ENCODE measurements at places on chromosomes 1 and 21. TPM values are rescaled to one million over a fixed set of nuclear protein-coding genes. Genes with fewer than 3 reads are reported as not detected.

LHX4 gene
- total RNA-seq: not detected

ARHGEF16 gene
- 10.6 TPM for total RNA-seq

PLA2G2C gene
- not detected for total RNA-seq

ETV3L gene
- total RNA-seq: not detected

DNA sequence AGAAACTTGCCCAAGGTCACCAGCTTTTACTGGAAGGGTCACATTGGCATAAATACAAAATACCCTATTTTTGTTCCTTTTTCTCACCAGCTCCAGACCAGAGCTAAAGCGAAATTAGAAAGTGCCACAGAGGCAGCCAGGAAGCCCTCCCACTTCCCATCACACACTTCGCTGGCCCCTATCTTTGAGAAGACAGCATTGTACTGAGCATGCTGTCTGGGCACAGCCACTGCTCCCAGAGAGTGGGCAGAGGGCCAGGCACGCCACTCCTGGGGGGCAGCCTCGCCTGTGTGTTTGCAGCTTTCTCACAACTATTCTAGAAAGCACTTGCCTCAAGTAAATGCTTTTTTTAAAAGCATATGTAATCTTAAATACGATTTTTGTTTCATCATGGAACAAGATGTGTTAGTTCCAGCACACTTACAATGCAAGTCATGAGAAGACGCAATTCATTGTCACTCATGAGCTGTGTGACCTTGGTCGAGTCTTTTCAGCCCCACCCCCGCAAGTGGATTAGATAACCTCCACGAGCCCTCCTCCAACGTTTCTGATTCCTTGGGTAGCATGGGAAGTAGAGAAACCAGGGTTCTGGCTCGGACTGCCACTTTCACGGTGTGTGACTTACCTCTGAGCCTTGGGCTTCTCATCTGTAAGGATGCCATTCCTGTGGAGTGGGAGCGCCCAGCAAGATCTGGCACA, 25.7 kb upstream of the EPHA8 start:
- DNase-seq: no peak

DNA sequence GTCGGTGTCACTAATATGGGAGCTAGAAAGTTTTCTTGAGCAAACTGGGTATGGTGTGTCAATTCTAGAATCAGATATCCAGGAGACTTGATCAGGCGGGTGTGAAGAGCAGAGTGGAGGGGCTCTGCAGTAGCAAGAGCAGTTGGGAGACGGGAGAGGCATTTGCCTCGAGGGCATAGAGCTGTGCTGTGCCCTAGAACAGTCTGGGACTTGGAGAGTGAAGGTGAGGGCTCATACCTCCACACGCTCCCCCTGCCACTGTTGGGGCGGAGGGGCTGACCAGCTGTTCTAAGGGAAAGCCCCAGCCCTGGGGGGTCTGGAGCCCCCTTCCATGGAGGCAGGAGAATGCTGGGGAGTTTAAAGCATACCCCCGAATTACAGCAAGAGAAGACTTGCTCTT, 33.8 kb downstream of the SIM2 start:
- no peak for DNase-seq

- no peak for DNase-seq
These were observed 47.2 kb upstream of the DNAH14 start for GRCh38 chr1:224882264-224882663.

DNA sequence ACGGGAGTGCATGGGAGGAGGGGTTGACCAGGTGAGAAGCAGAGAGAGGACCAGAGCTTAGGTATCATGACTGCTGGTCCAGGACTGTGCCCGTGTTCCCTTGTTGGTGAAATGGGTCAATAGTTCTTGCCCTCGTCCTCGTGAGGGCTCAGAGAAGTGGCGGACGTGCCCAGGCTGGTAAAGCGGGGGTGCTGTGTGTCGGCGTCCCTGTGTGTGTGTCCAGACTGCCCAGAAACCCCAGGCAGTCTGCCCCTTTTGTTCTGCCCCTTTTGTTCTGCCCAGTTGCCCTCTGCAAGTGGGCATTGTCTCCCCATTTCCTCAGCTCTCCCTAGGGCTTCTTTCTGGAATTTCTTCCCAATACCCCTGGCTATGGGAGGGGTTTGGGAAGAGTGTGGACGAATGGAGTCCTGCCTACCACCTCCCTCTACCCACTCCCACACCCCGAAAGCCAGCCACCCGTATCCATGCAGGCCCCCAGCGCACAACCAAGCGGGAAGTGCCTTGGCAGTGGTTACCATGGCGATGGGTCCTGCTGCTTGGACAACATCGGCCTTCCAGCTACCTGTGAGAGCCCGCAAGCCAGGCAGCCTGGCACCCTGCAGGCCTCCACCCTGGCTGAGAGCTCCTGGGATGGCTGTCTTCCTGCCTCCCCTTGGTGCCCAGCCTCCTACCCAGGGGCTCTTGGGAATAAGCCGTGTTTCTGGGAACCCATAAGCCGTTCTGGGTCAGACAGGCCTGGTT, 34.7 kb downstream of the ACOT11 start:
- DNase-seq: no peak

- no peak for DNase-seq
These were observed 7.0 kb downstream of the TCEA3 start for GRCh38 chr1:23417570-23417969.

DNA sequence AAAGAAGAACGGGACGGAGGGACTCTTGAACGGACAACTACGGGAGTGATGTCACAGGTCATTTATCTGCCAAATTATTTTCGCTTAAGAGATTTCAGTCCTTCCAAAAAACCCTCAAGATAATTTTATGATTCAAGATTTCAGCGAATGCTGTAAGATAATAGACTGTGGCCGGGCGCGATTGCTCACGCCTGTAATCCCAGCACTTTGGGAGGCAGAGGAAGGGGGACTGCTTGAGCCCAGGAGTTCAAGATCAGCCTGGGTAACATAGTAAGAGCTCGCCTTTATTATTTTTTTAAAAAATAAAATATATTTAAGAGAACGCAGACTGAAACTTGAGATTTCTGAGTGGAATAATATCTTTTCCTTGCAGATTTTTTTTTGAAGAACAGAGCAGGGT, 609 bp downstream of the RWDD2B start:
- no peak for DNase-seq

- DNase-seq: no peak
These were observed 2.9 kb upstream of the GPR25 start for GRCh38 chr1:200869753-200870391.

DNA sequence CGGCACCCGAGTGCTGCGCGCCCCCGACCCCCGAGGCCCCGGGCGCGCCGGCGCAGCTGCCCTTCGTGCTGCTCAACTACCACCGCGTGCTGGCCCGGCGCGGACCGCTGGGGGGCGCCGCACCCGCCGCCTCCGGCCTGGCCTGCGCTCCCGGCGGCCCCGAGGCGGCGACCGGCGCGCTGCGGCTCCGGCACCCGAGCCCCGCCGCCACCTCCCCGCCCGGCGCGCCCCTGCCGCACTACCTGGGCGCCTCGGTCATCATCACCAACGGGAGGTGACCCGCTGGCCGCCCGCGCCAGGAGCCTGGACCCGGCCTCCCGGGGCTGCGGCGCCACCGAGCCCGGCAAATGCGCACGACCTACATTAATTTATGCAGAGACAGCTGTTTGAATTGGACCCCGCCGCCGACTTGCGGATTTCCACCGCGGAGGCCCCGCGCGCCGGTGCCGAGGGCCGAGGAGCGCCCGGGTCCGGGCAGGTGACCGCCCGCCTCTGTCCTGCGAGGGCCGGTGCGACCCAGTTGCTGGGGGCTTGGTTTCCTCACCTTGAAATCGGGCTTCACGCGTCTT, 49.0 kb downstream of the SIM2 start:
- DNase-seq: no peak

DNA sequence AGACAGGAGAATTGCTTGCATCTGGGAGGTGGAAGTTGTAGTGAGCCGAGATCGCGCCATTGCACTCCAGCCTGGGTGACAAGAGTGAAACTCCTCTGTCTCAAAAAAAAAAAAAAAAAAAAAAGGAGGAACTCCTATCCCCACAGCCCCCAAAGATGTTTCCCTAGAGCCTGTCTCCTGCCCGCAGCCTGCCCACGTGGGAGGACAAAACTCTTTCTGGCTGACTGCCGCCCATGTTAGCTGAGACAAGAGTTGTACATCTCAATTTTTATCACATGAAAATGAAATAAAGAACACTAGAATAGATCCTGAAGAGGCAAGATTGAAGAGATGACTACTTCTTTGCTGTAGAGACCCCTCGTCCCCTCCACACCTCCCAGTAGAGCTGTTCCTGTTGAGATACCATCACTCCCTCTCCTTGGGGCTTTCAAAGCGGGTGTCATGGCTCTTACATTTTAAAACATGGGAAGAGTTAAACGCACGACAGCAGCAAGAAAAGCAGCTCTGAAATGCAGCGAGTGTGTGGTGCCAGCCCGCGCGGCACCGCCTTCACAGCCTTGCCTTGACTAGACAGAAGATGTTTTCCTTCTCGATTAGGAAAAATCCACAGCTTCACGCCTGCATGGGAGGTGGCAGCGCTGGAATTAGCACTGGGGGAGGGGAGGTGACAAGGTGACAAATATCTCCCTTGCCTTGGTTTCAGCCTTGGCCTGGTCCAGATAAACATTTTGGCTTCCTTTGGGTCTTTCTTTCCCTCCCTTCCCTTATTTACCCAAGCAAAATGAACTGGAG, 253.4 kb upstream of the CSF3R start:
- no peak for DNase-seq

GRCh38 chr1:147772570-147772969, 12.2 kb upstream of the GJA5 start:
- DNase-seq: no peak

- DNase-seq: no peak
These were observed 9.3 kb upstream of the MARCKSL1 start for GRCh38 chr1:32345289-32345827.

GRCh38 chr1:79004916-79005315, 1.6 kb downstream of the ADGRL4 start:
- no peak for DNase-seq

DNA sequence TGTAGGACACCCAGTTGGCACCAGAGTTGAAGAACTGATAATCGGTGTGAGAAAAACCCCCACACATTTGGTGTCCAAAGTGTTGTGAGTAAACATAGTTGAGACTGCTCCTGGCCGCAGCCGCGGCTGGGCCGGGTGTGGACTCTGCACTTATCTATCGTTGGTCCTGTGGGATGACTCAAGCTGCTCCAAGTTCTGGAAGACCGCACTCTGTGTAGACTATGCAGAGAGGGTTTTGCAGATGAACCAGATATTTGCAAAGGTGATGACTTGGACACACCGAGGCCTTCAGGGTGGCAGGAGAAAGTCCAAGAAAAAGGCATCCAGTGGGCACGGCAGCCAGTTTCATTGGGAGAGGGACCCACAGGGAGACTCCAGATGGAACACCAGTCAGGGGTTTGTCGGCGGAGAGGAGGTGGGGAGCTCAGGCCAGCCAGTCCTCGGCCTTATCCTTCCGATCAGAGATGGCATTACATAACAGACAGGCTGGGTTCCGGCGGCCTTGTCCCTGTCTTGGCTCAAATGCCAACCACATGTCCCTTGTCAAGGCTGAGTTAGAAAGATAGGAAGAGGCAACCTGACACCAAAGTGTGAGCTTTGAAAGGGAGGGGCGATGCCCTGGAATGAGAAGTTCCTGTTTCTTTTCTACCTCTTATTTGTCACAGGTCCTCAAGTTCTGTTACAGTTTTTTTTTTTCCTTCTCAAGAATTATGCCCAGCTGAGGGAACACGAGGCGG, 21.1 kb downstream of the C2CD2 start:
- peak; percentile 54 for DNase-seq

- no peak for DNase-seq
These were observed 13.1 kb upstream of the SLC1A7 start for GRCh38 chr1:53155534-53155933.

GRCh38 chr1:54645806-54646676, 4.5 kb downstream of the MROH7 start:
- DNase-seq: no peak

DNA sequence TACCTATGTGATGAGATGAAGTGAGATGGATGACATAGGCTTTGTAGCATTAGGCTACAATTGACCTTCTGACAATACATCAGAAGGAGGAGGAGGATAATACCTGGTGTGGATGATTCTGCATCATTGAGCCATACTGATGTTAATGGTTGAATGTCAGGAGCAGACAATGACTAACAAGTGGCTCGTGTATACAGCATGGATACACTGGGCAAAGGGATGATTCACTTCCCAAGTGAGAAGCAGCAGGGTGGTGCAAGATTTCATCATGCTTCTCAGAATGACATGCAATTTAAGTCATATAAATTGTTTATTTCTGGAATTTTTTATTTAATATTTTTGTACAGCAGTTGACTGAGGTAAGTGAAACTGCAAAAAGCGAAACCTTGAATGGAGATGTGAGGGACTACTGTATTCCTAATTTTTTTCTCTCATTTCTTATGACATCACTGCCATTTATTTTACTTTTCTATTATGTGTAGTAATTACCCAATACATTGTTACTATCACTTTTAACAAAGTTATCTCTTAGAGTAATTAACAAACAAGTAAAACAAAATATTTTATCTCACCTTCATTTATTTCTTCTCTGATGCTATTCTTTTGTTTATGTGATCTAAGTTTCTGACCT, 34.4 kb upstream of the COP1 start:
- DNase-seq: no peak

- DNase-seq: peak; percentile 91
These were observed at the start of gene C1orf21 for GRCh38 chr1:184386312-184387068. TSS of gene C1orf21 (plus strand) at chr1:184387029. CDS start at chr1:184477510, 90,481 bp downstream.

DNA sequence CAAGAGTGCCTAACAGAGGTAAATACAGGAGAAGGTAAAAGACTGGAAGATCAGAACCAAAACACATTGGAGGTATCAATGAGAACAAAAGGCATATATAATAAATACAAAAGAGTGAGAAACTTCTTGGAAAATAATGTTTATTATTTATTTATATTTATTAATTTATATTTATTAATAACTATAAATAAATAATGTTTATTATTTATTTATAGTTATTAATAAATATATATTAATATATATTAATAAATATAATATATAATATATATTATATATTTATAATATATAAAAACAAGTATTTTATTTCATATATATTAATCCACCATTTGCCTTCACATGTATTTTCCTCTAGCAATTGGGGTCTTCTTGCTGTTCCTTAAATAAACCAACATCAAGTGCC, 391.9 kb downstream of the GPATCH2 start:
- no peak for DNase-seq

DNA sequence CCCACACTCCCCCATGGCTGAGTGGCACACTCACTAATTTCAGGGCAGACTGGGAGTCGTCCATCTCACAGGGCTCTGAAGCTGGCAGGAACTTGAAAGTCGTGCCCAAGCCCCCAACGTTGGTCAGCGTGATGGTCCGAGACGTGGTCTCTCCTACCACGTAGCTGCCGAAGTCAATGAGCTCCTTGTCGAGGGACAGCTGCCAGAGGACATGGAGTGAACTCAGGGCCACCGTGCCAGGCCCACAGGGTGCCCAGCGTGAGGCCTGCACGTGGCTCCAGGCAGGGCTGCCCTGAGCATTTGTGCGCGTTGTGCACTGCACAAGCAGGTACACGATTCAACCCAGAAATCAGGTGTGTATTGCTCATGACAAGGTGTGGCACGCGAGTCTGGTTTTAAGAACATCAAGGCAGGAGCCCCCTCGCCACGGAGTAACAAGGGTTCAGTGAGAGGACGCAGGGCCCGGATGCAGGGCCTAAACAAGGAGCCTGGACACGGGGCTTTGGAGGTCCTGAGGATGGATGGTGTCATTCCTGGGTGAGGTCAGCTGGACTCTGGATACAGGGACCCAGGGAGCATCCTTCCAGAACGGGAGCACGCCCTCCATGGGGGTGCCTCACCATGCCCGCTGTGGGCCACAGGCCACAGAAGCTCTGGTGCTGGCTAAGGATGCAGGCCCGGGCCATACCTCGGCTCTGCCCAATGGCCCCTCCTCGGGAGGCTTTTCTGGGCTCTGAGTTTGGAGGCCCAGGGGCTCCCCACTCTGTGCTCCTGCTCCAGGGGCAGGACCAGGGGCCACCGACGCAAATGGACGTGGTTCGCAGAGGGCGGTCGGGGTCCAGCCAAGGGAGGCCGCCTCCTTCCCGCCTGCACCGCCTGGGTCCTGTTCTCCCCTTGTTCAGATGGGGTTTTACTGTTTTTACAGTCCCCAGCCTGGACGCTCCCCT, 37.8 kb upstream of the TMEM52 start:
- peak; percentile 32 for DNase-seq

Data from lower lobe of right lung (tissue), 2 donors.